Skin of body (tissue), 3 donors: ENCODE measurements at places on chromosomes 1 and 21. TPM values are rescaled to one million over a fixed set of nuclear protein-coding genes. Genes with fewer than 3 reads are reported as not detected.

Gene KIF17
- total RNA-seq = 2.5 TPM

Gene SIM2
- not detected for total RNA-seq

Gene BARHL2
- total RNA-seq = not detected

Gene HMGCS2
- total RNA-seq = 0.89 TPM

Gene UTS2
- total RNA-seq = 0.30 TPM

Gene TMPRSS2
- 0.69 TPM for total RNA-seq

Gene LHX4
- total RNA-seq = 0.10 TPM

Gene RBM11
- 0.30 TPM for total RNA-seq

Gene HUNK
- total RNA-seq = 5.5 TPM

Gene NGF
- total RNA-seq = 4.1 TPM

Gene ESRRG
- total RNA-seq = 2.3 TPM

Gene HOOK1
- total RNA-seq = 13.3 TPM

Gene RGS16
- total RNA-seq = 7.9 TPM

Gene TACSTD2
- 83.3 TPM for total RNA-seq

Gene PIGR
- not detected for total RNA-seq

Gene NECTIN4
- 49.6 TPM for total RNA-seq

Gene PRAMEF2
- total RNA-seq = not detected

Gene EFNA3
- total RNA-seq = 10.9 TPM

Gene KRTAP10-4
- total RNA-seq = 0.39 TPM

Gene FCRLA
- total RNA-seq = 0.30 TPM

Gene BTG3
- total RNA-seq = 69.2 TPM

Gene GTF2B
- total RNA-seq = 50.5 TPM

Gene PPOX
- total RNA-seq = 16.7 TPM

Gene LYPD8
- not detected for total RNA-seq

Gene OPTC
- not detected for total RNA-seq

Gene PAPPA2
- total RNA-seq = 2.8 TPM

Gene LCE1A
- total RNA-seq = 1.7 TPM

Gene DNASE2B
- total RNA-seq = not detected

Gene PLCH2
- 15.3 TPM for total RNA-seq

Gene MLLT11
- 3.1 TPM for total RNA-seq

Gene RHBG
- 2.1 TPM for total RNA-seq

Gene SUSD4
- total RNA-seq = 12.9 TPM

Gene HEYL
- total RNA-seq = 5.2 TPM

Gene RAP1GAP
- 3.9 TPM for total RNA-seq
